ENCODE measurements at places on chromosomes 4 and X.

DNA sequence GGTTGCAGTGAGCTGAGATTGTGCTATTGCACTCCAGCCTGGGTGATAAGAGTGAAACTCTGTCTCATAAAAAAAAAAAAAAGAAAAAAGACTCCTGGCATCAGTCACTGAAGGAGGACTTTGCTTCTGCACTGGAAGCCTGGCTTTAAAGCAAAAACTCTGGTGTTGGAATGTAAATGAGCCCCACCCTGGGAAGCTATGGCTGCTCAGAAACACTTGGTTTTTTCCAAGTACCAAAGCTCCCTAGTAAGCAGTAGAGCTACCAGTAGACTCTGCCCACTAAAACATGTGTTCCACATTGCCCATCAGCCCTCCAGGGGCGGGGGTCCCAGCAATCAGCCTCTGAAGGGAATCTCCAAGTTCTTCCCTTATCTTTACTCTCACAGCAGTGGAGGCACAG, 154.4 kb downstream of the SHROOM3 start:
- no peak for DNase-seq

DNA sequence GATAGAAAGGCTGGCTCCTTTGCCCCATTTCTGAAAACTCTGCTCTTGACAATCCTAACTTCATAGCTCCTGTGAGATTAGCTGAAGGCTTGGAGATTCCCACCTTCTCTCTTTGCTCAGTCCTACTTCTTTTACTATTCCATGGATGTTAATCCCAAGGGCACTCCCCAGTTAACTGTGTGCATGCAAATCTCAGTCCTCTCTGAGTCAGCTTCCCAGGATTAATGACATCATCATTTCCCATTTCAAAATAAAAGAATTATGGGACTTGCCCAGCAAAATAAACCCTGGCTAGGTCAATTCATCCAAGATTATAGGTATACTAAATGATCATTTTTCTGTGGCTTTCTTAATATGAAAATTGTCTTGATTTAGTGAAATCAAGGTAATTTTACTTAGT, 328.6 kb upstream of the NR3C2 start:
- no peak for DNase-seq

GRCh38 chr4:94920369-94920768, 162.6 kb downstream of the BMPR1B start:
- no peak for DNase-seq

DNA sequence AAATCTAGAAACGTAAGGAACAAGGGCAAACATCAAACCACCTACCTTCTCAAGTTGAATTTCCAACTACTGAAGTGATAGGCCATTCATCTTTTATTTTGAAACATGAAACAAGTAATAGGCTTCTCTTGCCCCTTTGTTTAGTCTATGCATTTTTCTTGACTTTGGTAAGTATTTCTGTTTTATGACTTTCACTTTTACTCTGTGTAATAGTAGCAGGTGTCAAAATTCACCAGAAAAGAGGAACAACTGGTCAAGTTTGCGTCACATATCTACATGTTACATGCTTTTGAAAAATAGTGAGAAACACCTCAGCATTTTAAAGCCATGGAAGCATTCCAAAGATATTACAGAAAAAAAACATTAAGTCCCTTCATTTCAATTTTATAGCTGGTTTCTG, 157.1 kb upstream of the FTHL17 start:
- no peak for DNase-seq

- DNase-seq, result no peak
Observed at GRCh38 chr4:152467101-152467500, 68.8 kb downstream of the FBXW7 start.

DNA sequence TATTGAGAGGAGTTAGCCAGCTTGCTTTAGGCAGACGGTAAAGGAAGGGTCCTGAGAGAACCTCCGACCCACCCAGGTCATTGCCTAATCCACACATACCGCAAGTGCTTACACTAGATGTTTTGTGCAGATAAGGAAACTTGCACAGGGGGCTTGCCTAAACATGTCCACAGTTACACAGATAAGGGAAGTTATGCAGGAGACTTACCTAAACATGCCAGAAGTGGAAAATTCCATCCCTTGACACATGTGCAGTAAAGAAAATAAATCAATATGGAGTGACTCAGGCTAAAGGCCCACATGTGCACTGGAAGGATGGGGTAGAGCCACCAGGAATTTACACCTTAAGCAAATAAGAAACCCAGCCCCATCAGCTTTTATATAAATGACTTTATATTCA, 232.8 kb upstream of the HDX start:
- DNase-seq, result no peak

GRCh38 chr4:1841201-1841886, 14.6 kb downstream of the LETM1 start:
- no peak for DNase-seq

DNA sequence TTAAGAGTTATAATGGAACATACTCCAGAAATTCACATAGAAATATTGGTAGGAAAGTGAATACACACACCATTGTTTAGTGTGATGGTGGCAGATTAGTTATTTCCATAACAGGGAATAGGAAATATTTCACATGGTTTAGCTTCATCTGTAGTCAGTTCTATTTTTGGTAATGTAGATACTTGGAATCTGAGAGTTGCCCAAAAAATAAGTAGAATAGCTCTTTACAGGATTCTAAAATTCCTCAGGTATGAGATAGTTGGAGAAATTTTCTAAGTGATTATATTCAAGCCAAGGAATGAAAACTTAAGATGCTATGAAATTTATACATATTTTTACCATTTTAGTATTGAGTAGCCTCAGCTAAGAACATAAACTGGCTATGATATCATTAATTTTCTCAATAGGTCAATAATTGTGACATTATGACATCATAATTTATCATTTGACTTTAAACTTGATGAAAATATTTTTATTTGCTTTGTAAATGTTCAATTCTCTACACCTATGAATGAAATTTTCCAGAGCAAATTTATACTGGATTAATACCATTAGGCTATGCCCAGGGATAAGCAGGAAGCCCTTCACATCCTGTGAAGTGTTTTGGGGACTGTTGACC, 35.8 kb downstream of the CPEB2 start:
- DNase-seq, result peak; percentile 26

DNA sequence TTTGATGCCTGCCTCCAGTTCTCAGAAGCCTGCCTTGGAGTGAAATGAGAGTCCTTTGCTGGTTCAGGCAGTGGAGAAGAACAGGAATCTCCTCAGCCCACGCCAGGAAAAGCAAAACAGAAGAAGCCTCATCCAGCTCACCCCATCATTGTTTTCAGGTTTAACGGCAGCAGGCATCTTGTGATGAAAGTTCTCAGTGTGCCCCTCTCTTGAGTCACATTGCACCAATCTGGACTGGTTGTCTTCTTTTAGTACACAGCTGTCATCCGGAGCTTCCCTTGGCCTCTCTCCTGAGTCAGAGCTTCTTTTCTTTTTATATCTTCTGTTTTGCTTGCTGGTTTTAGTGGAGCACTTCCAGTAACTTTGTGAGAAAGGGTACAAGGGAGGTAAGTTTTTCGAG, 50.9 kb downstream of the TSPAN7 start:
- DNase-seq, result no peak

DNA sequence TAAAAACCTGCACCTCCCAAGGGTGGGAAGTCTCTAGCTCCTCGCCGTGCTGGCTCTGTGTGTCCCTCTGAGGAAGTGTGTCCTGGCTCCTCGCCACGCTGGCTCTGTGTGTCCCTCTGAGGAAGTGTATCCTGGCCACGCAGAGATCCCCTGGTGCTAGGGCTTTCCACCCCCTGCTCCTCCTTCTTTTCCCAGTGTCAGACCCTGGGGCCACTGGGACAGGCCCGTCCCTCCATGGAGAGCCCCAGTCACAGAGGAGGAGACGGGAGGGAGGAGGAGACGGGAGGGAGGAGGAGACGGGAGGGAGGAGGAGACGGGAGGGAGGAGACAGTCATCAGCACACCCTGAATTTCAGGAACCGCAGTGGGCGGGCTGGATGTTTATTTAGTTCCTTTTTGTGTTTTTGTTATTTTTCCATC, 53.8 kb upstream of the HGFAC start:
- no peak for DNase-seq

- DNase-seq, result no peak
Observed at GRCh38 chrX:147917700-147918695, 6.3 kb downstream of the FMR1 start.

GRCh38 chr4:153825126-153825525, 36.2 kb upstream of the SFRP2 start:
- no peak for DNase-seq

DNA sequence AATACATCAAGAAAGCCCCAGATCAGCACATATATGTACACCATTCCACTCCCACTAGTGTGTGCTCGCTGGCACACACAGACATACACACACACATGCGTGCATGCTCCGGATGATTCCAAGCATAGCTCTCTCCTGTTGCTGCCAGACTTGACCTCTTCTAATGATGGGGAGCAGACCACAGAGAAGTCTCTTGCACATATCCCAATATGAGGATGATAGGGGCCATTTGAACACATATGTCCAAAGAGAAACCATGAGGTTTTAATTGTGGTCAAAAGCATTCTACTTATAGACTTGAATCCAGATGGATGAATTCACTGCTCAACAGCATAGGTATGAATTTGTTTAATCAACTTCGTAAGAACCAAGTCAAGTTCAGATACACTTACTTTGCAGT, 214.9 kb downstream of the AFF2 start:
- DNase-seq, result peak; percentile 25

GRCh38 chr4:26076896-26077295, 162.9 kb downstream of the SMIM20 start:
- no peak for DNase-seq

DNA sequence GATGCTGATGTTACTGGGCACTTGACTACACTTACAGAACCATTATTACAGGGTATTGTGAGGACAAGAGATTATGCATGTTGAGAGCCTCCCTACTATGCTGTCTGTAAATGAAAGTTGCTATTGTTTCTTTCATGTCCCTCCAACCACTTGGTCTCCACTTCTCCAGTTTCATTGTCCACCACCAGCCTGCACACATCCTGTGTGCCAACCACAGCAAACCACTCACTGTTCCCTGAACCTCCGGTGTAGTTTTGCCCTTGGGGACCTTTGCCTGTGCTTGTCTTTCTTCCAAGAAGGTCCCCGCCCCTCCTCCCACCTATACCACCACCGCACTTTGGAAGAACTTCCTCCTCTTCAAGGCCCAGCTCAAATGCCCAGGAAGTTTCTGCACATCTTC, 43.1 kb upstream of the AFF2 start:
- DNase-seq, result no peak

DNA sequence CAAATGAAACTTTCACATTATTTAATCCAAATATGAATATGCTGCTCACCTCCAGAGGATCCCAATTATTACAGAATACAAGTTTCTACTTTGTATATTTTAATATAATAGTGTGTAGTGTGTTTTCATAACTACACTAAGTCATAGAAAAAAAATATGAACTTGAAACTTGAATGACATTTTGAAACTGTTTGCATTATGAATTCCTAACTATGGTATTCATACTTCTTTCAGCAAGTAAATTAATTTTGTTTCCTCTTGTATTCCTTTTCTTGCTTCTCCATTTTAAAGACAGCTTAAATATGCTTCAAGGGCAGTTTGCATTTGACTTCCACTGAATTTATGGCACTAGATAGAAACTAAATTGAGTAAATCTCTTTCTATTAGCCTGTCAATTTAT, 177.1 kb downstream of the BMPR1B start:
- no peak for DNase-seq

GRCh38 chr4:150010525-150011126, 67.6 kb upstream of the DCLK2 start:
- peak; percentile 51 for DNase-seq

DNA sequence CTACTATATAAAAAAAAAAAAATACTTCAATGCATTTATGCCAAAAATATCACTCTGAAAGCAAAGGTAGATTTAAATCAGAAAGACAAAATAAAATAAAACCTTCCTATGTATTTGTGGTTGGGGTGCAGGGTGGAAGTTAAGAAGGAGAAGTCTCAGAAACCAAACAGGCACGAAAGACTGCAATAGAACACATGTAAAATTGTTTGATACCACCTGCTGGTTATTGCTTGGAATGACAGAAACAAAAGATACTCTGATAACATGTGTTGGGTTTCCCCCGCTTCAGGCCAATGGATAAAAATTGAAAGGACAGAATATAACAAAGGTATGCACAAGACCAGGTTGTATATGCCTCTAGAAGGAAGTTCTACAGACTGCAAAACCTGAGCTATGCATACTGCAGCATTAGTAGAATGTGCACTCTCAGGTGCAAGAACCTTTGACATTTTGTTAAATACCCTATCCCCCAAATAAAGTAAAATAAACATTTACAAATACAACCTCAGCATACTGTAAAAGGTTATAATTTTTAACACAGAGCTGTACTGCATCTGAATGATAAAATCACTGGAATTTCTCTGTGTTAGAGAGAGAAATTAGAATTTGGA, 118.8 kb downstream of the GABRA2 start:
- DNase-seq, result no peak

- no peak for DNase-seq
Observed at GRCh38 chr4:96052827-96053226, 212.9 kb downstream of the PDHA2 start.

DNA sequence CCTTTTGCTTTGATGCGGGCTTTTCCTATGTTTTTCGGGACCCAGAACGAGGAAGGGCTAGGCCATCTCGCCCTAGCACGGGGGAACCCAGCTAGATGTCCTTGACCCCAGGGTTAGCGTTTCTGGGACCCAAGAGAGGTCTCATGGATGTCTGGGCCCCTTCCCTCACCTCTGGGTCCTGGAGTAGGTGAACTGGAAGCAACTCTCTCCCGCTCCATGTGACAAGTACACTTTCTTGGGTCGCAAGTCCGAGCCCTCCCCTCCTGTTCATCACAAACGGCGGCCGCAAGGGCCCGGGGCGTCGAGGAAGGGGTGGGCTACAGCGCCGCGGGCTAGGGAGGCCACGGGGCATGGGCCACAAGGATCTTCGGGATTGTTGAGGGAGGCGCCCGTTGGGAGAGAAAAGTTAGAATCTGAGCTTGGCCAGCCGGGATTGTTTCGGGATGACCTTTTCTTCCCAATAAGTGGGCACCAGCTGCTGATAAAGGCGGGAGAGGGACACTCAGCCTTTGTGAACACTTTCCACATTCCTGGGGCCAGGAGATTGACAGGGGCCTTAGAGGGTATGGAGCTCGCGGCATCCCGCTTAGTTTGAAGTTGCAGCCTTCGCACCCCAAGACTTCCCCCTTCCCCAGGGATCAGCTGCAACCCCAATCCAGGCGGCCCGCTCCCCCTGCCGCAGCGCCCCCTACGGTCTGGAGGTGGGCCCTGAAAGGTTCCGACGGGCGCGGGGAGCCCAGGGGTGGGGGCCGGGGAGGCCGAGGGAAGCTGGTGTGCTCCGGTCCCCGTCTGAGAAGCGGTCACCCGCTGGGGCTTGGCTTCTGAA, 136.9 kb upstream of the ZIC3 start:
- no peak for DNase-seq

All from fibroblast of skin of left quadriceps (primary cell).